ENCODE measurements at places on chromosomes 7 and 10.

DNA sequence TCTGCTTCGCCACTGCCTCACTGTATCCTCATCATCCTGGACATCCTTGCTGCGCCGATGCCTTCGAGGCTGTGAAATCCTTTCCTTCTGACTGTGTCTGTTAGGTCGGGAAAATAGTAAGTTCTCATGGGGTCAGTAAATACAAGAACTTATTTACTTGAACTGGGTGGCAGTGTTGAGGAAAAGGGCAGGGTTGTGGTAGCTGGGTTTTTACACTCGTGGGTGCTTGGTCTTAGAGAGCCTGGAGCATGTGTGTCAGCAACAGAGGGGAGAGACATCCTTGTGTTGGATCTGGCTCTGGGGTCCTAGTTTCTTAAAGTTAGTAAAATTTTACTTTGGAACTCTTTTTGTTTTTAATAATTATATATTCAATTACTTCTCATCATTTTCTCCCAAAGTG lies 112.9 kb upstream of the GATA3 start:
- no peak for DNase-seq

DNA sequence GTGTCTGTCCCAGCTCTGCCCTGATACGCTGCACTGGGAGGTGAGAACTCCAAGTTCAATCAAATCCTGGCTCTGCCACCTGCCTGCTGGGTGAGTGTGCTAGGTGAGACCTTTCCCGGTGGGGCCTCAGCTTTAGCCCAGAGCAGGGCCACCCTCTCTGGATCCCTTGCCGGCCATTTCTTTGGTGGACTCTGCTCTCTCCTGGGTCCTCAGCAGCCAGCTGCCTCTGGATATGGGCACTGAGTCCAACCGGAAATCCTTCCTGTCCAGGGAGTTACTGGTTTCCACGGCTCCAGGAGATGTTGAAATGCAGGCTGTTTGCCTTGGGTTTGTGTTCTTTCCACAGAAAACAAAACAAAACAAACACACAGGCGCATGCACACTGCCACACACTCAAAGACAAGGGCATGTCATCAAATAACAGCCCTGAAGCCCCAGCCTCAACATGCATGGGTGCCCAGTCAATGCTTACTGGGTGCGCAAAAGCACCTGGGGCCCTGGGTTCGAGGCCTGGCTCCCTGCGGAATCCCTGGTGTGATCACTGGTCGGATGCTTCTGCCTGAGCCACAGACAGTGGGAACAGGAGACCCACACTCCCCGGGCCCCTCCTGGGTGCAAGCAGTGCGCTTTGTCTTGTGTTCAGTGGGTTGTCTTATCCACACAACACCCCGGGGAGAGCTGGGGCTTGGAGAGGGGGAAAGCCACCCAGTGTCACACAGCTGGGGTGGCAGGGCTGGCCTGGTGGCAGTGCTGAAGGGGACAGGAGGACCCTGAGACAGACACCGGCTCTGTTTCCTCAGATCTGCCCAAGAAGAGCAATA lies 33.1 kb downstream of the PPIF start:
- DNase-seq = no peak

DNA sequence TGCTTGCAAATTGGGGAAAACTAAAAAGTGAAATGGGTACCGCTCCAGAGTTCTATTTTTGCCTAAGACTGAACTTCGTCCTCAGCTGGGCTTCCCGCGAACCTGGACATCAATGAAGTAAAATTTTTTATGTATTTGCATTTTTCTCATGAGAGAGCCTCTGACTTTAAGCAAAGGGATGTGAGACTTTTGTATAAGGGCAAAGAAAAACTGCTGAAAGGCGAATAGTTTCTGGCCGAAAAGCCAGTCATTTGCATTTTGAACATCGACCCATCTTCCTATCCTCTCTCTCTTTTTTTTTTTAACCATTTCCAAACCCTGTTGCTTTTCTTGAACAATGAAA lies 573 bp downstream of the PMPCB start:
- no peak for DNase-seq

- DNase-seq = no peak
Measured at GRCh38 chr10:116296291-116296721, 23.3 kb upstream of the GFRA1 start.

GRCh38 chr10:126511917-126512479 lies 123.7 kb upstream of the ADAM12 start:
- peak; percentile 62 for DNase-seq

- DNase-seq = no peak
Measured at GRCh38 chr10:128825626-128826025, 641.4 kb upstream of the MGMT start.

DNA sequence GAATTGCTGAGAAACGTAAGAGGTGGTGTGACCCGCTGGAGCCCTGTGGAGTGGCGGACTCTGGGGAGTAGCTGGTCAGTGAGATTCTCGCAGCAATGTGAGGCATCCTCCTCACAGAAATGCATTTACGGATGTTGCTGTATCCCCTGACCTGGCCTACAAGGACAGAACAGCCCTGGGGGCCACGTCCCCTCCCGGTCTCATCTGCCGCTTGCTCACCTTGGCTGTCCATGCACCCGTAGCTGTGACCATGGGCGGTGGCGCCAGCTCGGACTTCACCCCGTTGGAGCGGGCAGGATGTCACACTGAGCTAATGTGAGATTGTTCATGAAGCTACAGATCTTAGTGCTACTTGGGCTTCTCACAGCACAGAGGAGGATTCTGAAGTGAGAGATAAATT lies 193.8 kb downstream of the EBF3 start:
- no peak for DNase-seq

- no peak for DNase-seq
Measured at GRCh38 chr10:12907656-12908055, 93.9 kb downstream of the CCDC3 start.

DNA sequence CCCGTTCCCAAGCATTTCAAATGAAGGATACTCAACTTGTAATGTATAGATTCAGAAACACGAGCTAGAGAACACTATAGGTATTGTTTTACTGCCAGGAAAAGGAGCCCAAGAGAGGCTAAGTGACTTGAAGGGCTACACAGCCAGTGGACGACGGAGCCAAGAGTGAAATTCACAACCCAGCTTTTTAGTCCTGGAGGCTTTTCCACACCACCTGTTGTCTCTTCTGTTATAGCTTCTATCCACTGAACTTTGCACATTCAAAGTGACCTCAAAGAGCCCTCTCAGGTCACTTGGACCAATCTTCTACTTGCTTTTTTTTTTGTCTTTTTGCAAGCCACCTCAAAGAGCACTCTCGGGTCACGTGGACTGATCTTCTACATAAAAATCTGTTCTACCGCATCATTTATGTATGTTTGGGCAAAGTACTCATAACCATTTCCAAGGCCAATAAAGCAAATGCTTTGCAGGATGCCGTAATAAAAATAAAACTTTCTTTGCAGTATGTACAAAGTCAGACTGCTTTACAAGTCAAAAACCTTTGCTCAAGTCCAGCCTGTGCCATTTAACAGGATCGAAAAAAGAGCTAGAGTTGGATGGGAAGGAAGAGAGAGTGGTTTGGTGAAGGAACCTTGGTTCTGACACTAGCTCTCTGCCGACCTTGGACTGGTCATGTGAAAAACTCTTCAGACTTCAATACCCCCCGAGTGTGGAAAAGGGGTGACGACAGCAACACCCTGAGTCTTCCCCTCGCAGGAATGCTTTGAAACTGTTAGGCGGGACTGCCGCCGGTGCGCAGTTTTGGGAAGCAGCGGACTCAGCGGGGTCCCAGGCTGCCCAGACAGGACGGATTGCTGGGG lies 821 bp downstream of the SLC35B4 start:
- peak; percentile 35 for DNase-seq

GRCh38 chr7:1108264-1108920 lies 20.5 kb downstream of the GPER1 start:
- DNase-seq = peak; percentile 63

DNA sequence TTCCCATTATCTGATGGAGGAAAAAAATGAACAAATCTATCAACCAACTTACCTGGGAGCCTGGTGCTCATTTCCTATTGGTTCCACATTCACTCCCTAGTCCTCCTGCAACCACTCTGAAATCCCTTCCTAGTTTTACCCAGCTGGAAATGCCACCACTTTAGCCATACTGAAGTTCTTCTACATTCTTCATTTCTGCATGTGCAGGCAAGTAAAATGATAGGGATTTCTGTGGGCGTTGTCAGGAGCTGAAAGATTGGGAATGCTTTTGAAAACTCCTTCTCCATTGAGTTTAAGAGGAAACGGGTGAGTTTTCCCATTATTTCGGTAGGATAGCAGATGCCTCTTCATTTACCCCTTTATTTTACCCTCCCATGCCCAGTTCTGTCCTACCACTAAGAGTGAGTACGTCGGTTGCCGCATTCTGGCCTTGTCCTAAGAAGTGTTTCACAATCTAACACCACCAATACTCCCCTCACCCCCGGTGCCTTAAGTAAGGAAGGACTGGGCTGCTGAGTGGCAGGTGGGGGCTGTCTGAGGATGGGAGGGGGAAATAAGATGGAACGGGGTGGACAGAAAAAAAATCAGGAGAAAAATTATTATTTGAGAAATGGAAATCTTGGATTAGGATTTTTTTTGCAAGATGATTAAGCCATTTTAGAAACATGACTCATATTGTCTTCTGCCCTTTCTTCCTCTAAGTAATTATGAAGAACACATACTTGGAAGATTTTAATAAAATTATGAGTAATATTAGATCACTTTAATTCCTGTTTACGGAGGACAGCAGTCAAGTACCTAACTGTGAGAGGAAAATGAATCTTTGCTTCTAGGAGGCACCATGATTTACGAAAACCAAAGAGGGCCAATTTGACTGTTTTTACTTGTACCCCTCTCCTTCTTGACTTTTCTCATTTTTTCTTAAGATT lies 13.2 kb upstream of the TAS2R60 start:
- no peak for DNase-seq

GRCh38 chr7:158582089-158582456 lies 5.5 kb downstream of the PTPRN2 start:
- DNase-seq = no peak

- DNase-seq = no peak
Measured at GRCh38 chr7:128770233-128770632, 5.4 kb downstream of the OPN1SW start.

- DNase-seq = no peak
Measured at GRCh38 chr10:60806921-60807320, 28.6 kb downstream of the CDK1 start.

DNA sequence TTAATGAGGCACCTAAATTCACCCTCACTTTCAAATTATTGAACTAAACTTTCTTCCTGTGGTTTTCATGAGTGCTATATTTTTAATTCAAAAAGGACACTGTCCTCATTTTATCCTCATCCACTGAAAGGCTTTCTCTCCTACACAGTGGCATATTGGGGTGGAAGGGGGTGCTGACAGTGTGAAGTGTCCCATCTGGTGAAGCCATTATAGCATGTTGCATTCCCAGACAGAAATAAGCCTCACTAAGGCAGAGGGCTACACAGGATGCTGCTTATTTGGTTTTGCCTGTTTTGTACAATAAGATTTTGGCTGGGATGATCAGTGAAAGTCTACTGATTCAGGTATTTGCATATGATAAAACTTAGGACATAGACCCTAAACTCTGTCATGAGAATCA lies 82.4 kb upstream of the INHBA start:
- no peak for DNase-seq

- peak; percentile 41 for DNase-seq
Measured at GRCh38 chr7:111594602-111595001, 32.3 kb upstream of the IMMP2L start.

- no peak for DNase-seq
Measured at GRCh38 chr10:132554053-132554990, 16.7 kb downstream of the INPP5A start.

DNA sequence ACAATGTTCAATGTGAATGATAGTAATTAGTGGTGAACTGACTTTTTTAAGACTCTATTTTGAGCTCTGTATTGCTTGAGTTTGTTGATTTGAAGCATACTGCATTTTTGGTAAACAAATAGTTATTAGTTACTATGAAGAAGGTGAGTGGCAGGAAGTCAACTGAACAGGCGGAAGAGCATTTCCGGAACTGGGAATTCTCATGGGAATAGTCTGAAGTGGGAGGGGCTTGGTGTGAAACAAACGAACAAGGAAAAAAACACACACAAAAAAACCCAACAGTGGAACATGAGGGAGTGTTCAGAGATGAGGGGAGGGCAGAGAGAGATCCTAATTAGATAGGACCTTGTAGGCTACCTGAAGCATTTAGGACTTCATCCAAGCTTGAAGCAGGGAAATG lies 43.9 kb upstream of the C1QL3 start:
- DNase-seq = no peak

DNA sequence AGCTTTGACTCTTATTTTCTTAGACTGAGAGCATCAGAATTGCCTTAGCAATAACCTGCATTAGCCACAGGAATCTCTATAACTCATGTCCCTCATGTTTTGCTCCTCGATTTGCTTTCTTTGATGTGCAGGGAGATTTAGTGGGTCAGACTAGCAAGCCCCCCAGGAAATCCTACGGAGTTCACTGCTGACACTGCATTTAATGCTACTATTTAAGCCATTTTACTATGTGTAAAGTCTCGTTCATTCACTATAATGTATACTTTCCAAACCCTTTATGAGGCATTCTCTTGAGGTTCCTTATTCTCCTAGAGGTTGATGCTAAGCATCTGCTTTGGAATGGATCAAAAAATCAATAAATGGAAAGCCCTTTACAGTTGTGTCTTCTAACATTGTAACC lies 28.4 kb downstream of the DYNC1I1 start:
- DNase-seq = no peak

DNA sequence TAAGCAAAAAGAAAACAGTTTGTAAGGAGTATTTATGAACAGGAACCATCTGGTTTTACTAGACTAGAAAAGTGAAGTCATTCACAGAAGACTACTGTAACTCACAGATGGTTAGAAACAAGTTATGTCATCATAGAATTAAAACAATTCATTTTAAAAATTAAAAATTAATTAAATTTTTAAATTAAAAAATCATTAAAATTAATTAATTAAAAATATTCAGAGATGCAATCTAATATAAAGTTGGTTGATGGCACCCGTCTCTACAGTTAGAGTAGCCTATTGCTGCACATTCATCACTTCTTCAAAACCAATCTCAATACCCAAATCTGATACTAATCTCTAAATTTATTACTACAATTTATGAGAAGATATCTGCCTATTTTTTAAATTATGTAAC lies 454.8 kb upstream of the NUPR2 start:
- no peak for DNase-seq

GRCh38 chr10:102856758-102857424 lies 2.8 kb downstream of the BORCS7 start:
- DNase-seq = no peak

DNA sequence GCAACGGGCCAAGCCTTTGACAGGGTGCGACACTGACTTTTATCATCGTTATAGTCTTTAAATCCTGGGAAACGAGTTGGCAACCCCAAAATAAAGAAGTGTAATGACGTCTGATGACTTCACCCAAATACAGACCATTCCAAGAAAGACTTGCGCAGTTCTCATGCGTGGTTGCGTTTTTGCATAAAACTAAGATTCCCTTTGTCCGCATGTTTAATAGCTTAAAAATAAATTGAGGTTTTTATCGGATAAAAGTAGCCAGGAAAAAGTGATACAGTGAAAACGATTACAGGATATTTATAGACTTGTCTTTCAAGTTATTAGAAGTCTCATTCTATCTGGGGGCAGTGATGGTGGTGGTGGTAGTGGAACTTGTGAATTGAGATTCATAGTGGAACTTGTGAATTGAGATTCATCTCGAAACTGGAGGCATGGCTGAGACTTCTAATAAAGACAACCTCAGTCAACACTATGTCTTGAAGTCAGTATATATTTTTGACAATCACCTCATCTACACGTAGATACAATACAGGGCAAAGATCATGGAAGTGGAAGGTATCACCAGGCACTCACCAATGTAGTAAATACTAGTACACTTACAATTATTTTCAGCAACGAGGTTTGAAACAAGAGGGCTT lies 1.2 kb upstream of the NAMPT start:
- peak; percentile 4 for DNase-seq
